ENCODE measurements at places on chromosomes 4 and X.
A peak's percentile ranks its signal among the peaks of the same experiment; 100 is the strongest.

DNA sequence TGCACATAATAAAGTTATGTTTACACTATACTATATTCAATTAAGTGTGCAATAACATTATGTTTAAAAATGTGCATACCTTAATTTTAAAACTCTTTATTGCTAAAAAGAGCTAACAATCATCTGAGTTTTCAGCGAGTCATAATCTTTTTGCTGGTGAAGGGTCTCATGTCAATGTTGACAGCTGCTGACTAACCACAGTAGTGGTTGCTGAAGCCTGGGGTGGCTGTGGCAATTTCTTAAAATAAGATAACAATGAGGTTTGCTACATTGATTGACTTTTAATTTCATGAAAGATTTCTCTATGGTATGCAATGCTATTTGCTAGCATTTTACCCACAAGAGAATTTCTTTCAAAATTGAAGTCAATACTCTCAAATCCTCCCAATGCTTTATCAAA lies 58.6 kb downstream of the C4orf46 start:
- DNase-seq: no peak

DNA sequence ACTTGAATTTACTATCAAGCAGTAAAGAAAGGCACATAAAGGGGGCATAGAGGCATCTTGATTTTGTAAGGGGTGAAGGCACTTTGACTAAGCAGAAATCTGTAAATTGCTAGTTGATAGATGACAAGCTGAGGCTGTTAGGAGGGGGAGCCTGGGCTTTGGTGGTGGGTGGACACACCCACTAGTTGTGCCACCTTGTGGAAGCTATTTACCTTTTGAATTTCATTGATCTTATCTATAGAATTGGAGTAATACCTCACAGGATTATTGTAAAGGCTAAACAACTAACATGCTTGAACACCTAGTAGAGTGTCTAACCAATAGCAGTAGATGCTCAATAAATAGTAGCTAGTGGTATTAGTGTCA lies 142.8 kb upstream of the KCNIP4 start:
- DNase-seq: peak; percentile 12

DNA sequence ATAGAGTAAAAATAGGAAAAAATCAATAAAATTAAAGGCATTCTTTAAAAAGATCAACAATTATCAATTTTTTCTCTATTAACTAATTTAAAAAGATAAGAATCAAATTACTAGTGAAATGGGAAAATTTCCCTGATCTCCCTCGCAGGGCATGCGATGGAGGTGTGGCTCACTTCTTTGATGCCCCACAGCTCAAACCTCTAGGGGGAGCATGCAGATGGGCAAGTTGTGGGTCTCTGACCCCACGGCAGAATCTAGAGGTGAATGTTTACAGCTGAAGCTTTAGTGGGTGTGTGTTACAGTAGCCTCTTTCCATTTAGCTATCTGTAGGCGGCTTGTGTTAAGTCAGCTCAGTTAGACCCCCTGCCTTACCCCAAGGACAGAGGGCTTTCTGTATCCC lies 1348.8 kb downstream of the PCDH18 start:
- DNase-seq: peak; percentile 13

- DNase-seq: no peak
Observed at GRCh38 chr4:165662341-165662740, 210.7 kb upstream of the TLL1 start.

Measured in NCI-H82 (cell line).